ENCODE measurements at places on chromosomes 16 and 17.

DNA sequence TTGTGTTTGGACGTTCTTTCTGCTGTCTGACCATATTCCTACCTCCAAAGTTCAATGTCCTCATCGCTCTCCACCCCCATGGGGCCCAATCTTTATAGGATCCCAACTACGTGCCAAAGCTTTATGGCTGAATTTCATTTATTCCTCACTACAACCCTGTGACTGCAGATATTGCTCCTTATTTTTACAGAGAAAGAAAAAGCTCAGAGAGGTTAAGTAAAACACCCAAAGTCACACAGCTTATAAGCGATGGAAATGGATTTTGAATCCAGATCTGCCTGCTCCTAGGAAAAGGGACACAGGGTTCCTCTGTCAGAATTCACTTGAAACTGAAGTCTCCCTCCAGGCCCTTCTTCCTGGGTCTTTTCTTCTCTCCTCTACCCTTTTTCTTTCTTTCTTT, 9.3 kb downstream of the NGFR start:
- DNase-seq = no peak

GRCh38 chr16:16890964-16891363, 512.0 kb downstream of the NPIPA7 start:
- no peak for DNase-seq

DNA sequence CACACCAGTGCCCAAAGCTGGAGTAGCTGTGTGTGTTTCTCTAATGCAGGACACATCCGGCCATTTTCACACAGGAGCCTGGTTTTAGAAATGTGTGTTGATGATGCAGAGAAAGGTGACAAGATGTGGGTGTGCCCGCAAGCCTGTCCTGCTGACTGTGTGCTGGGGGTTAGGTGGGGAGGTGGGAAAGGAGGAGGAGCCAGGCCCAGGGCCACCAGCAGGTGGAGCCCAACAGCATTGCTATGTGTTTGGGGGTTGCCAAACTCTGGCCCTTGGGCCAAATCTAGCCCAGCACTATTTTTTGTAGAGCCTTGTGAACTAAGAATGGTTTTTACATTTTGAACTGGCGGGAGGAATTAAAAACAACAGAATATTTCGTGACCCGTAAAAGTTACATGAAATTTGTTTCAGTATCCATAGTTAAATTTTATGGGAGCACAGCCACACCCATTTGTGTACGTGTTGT, 61.7 kb upstream of the LGALS9 start:
- DNase-seq = peak; percentile 80

DNA sequence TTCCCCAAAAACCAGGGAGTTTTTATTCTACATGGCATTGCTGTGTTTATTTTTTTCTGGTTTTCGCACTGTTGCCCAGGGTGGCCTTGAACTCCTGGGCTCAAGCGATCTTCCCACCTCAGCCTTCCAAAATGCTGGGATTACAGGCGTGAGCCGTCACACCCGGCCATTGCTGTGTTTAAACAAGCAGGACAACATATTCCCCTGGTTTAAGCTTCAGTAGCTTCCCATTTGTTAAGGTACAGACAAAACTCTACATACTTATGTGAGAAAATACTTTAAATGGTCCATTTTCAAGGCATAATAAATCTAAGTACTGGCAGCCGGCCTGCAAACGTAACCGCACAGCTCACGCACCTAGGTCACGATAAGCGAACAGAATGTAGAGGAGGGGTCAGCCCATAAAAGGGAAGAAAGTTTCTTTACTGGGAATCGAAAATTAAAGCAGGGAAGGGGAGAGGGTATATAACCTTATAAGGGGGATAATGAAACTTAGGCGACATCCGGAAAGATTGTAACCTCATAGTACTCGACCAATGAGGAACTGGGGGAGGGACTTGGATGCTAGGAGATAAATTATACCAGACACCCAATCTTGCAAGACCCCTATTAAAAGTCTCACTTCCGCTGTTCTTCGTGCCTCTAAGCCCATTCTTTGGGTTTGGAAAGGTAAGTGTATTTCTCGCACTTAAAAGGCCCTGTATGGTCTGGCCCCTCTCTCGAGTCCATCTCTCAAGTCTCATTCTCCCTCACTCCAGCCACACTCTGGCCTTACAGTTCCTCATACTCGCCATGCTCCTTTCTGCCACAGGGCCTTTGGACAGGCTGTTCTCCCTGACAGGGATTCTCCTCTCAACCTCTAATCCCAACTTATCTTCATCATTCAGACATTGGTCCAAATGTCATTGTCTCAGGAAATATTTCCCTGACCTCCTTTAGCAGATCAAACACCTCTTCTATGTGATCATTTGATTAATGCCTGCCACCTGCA, 59.2 kb downstream of the TEX14 start:
- peak; percentile 58 for DNase-seq

GRCh38 chr17:8122924-8123694, 797 bp downstream of the HES7 start:
- peak; percentile 82 for DNase-seq

DNA sequence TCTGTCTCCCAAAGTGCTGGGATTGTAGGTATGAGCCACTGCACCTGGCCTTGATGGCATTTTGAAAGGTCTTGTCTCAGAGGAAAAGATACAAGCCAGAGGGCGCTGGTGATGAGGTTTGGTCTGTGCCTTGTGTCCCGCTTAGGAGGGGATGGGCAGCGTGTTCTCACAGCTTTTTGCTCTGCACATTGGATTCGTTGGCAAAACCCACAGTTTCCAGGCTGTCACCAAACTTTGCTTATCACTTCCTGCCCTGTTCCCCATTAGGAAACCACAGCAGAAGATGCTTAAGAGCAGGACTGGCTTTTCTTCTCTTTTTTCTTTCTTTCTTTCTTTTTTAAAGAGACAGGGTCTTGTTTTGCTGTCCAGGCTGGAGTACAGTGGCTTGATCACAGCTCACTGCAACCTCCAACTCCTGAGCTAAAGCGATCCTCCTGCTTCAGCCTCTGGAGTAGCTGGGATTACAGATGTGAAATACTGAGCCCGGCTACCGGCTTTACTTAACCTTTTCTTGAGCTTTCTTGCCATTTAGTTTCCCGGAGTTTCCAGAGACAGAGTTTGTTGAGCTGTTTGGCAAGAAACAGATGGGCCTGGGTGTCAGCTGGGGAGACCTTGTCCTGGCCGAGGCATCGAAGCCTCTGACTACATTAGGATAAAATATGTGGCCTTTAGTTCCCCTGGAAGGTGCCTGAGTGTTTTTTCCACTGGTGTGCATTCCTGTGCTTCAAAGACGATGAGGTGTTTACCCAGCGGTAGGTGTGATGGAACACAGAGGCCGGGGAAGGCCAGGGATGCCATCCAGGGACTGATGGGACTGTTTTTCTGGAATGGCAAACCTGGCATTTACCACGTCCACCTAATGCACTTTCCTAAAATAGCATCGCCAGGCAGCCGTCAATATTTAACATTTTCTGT, 112.9 kb downstream of the ABCC1 start:
- DNase-seq = no peak

DNA sequence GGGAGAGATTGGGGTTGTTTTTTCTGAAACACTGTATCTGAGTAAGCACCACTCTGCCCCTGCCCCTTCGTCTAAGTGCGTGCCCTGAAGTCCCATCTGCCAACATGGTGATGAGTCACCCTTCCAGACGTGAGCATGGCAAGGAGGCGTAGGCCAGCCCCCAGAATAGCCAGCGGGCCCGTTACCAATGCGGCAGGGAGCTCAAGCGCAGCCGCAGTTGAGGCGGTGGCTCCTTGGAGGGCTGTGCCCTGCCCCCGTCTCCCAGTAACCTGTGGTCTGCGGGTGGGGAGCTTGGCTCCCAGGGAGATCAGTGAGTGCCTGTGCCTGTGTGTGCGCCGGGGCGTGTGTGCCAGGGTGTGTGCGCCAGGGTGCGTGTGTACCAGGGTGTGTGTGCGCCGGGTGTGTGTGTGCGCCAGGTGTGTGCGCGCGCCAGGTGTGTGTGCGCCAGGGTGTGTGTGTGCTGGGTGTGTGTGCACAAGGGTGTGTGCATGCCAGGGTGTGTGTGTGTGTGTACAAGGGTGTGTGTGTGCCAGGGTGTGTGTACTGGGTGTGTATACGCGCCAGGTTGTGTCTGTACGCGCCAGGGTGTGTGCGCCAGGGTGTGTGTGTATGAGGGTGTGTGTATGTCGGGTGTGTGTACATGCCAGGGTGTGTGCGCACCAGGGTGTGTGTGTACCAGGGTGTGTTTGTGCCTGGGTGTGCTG, 98.6 kb upstream of the CHMP6 start:
- peak; percentile 73 for DNase-seq

GRCh38 chr17:596287-596686, 118.4 kb downstream of the VPS53 start:
- no peak for DNase-seq

DNA sequence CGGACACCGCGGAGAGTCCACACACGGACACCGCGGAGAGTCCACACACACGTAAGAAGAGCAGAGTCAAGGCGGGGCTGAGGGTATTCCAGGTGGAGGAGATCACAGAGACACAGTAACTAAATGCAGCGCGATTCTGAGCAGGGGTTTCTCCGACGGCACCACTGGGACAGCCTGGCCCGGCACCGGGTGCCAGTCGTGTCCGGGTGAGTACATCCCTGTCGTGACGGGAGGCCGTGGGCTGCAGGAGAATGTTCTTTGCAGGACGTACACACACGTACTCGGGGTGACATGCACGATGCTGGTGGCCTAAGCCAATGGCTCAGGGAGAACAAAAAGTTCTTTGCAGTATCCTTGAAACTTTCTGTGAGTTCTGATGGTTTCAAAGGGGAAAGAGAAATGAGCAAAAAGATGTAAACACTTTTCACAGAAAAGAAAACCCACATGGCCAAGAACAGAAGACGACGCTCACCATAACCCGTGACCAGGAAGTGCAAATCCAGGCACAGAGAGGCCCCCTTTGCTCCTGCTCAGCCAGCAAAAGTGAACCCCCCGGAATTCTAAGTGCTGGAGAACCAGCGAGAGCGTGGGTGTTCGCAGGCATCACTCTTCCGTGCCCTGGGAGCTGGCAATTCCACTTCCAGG, 53.7 kb upstream of the METRNL start:
- DNase-seq = peak; percentile 57

GRCh38 chr17:66944351-66945146, 20.0 kb upstream of the CACNG4 start:
- no peak for DNase-seq

DNA sequence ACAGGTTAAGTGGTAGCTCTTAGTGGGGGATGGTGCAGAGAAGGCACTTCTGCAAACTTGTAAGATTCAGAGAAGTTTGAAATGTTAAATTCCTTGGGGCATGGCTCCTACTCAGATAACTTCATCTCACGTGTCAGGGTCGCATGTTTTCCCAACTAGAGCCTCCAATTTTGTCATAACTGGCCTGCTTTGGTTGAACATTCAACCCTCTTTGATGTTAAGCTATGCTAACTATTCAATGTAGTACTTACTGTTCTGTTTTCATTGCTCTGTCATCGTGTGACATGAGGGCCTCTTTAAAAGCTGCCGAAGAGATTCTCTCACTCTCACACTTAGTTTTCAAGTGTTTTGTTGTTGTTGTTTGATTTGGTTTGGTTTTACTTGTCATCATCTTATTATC, 280.8 kb downstream of the CDH11 start:
- no peak for DNase-seq

DNA sequence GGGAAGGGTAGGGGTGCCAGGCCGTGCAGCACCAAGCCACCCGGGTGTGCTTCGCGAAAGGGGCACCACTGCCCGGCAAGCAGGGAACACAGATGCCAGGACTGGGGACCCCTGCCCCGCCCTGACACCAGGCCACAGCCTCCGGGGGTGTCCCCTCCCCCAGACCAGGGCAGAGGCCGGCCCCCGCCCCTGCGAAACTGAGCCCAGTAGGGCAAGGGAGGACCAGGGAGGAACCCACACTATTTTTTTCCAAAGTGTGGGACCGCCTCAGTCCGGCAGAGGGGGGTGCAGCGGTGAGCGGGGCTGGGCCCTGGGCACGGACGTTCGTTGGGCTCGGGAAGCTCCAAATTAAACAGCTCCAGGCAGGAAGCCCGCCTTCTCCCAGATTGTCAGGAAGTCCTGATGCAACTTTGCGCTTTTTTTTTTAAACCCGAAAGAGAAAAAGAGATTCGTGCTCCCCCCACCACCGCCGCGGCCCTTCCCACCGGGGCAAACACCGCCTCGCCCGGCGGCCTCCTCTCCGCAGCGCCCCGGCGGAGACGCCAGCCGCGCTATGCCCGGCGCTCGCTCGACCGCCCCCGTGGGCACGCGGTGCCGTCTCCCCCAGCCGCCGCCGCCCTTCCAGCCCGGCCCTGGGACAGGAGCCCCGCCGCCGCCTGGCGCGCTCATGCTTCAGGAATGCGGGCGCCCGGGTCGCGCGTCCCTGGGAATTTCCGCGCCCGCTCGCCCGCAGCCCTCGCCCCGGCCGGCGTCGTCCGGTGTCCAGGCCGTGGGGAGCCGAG, 755 bp downstream of the PIEZO1 start:
- peak; percentile 80 for DNase-seq

DNA sequence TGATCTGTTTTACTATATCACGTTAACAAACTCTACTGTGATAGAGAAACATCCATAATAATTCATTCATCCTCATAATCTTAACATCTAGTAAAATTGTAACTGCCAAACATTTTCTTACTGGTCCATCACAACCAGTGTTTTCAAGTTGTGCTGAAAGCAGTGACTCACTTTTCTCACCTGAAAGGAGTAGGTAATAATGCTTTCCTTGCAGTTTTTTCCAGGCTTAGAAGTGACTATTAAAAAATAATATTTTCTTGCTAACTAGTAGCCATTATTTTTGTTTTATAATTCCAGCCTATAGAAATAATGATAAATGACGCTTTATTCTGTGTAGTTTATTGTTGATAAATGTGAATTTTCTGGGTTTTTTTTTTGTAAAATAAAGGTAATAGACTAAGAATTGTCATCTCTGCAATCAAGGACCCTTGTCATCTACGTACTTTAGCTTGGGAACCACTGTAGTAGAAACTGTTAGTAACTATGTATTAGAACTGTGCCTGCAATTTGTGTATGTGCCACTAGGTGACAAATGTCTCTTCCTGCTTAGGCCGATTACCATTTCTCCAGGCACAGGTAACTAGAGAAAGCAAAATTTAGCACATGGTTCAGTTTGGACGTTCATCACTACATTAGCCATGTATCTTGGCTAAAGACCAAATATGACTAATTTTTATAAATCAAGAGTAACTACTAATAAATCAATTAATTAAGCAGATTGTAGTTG, 409.4 kb upstream of the ERCC4 start:
- DNase-seq = no peak

- no peak for DNase-seq
These were observed 53.8 kb upstream of the MTMR4 start for GRCh38 chr17:58568044-58568799.
